ENCODE measurements at places on chromosomes 5 and 9.

DNA sequence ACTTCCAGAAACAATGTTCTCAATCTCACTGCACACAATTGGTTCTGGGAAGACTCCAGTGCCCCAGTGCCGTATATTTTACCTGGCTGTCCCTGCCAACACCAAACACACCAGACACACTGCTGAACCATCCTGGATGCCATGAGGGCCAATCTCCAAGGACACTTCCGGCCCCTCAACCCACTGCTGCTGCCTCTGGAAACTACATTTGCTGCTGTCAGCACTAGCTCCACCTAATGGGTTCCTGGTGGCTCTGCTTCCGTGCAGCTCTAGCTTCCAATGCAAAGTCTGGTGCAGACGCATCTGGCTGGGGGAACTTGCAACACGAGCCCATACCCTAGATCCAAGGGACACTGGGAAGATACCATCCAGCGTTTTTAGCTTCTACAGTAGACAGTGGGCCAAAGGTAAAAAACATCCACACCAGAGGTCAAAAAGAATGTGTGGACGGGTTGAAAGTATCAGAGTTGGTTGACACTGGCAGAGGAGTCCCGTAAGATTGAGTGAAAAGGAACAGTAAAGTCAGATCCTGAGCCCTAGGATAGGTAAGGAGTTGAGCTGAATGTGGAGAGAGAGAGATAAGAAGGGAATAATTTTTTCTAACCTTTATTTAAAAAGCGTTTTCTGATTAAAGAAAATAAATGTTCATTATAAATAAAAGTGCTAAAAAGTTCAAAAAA is 99.7 kb upstream of the KIF2A start:
- DNase-seq, result no peak

- no peak for DNase-seq
Observed at GRCh38 chr5:1540166-1540565, 16.4 kb upstream of the LPCAT1 start.

GRCh38 chr9:101673642-101674041 is 64.8 kb downstream of the GRIN3A start:
- DNase-seq, result no peak

GRCh38 chr9:100999906-101000544 is 28.5 kb upstream of the PLPPR1 start:
- DNase-seq, result no peak

DNA sequence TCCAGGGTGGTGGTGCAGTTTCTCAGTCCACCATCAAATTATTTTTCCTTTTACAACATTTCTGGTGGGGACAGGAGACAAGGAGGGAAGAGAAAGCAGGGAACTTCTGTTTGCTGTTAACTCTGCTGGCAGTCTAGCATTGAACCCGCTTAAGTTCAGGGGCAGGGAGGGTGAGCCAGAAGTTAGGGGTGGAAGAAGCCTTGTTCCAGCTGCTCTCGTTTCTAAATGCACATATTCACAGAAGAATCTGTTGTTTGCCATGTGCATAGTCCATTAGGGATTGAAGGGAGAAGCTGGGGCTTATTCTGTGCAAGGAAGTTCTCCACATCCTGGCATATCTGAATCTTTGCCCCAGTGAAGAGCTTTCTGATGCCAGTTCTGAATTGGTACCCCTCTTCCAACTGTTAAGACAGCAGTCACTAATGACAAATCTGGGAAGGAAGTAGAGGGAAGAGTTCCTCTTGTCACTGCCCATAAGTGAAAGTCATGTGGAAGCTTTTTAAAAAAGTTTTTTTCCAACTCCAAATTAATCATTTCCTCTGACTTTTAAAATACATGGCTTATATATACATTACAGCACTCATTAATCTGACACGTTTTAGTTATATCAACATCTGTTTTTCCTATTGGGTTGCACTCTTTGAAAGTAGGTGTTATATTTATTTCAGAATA is 32.6 kb upstream of the ACOT12 start:
- no peak for DNase-seq

- DNase-seq, result no peak
Observed at GRCh38 chr9:36764364-36765076, 191.8 kb downstream of the MELK start.

DNA sequence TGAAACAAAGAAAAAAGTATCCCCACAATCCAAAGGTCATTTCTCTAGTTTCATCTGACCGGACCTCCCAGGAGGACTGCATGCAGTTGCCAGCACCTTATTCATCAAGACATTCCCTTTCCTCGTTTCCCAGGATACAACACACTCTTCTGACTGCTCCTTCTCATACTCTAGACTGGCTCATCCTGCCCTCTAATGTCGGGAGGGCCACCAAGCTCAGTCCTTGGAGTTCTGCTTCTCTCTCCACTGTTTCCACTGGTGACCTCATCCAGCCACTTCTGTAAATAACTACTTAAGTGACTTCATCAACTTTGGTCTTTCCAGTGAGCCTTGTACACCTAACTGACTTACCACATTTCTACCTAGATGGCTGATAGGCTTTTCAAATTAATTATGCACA is 179.1 kb downstream of the EPB41L4A start:
- no peak for DNase-seq

GRCh38 chr5:5658226-5658625 is 235.7 kb downstream of the ICE1 start:
- no peak for DNase-seq

- no peak for DNase-seq
Observed at GRCh38 chr5:174751154-174752000, 27.0 kb downstream of the MSX2 start.

GRCh38 chr5:181152406-181152805 is 5.0 kb downstream of the OR2V2 start:
- no peak for DNase-seq

DNA sequence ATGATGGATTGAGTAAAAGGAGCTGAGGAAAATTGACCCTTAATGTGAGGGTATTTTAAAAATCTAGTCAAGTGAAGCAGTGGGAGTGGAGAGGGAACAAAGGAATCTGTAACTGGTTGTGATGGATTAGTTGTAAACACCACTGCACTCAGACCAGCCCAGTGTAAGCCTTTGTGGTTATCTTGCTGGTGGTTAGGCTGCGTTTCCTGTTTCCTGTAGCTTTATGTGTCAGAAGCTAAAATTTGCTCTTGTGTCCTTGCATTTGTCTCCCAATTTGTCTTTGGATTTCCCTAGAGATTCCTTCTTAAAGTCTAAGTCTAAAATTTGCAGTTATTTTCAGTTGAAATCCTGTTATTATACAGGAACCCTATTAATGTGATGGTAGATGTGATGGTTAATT is 6.3 kb downstream of the IFNA21 start:
- no peak for DNase-seq

DNA sequence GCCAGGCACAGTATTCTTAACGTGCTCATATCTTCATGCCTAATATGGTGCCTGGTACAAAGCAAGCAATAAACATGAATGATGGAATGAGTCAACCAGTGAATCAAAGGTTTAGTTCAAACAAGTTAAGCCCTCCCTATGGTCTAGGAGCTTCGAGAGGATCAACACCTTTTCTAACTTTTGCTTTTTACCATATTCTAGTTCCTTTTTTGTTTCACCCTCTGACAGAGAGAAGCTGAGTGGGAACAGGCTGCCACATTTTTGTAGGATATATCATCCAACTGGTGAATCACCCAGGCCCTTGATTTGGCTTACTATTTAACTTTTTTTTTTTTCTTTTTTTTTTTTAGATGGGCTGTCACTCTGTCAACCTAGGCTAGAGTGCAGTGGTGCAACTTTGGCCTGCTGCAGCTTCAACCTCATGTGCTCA is 39.3 kb upstream of the TNC start:
- DNase-seq, result no peak
